SHP77 treated with DMSO at 0.1 percent for 48 hours (cell line): ENCODE measurements at places on chromosomes 2 and 18.

DNA sequence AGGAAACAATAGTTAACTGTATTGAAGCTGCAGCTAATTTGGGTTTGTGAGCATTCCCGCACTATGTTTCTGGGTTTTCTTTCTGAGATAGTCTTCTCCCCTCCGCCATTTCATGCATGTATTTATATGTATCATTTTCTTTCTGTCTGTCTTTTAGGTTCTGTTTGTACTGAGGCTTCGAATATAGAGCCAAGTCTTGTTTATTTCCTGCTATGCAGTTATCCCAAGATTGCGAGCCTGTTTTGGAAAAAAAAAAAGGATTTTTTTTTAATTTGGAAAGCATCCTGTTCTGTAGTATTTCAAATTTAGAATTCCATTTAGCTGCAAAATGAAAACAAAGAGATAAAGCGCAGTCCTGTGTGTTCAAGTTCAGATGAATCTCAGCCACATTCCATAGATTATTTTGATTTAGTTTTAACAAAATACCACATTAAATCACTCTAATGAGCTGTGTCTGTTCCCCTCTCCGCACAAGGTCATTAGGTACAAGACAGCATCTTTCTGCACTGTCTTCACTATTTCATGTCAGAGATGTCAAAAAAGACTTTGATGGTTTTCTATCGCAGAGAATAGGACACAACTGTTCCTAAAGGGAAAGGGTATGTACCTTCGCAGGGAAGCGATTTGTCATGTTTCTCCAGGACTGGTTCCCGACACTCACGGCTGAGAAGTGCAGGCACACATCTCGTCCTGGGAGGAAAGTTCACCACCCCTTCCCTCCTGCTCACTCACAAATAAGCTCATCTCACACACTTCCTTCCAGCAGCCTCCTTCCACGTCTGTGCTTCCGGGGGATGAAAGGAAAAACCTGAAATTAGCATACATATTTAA is 443.4 kb downstream of the ZNF516 start:
- no peak for DNase-seq

DNA sequence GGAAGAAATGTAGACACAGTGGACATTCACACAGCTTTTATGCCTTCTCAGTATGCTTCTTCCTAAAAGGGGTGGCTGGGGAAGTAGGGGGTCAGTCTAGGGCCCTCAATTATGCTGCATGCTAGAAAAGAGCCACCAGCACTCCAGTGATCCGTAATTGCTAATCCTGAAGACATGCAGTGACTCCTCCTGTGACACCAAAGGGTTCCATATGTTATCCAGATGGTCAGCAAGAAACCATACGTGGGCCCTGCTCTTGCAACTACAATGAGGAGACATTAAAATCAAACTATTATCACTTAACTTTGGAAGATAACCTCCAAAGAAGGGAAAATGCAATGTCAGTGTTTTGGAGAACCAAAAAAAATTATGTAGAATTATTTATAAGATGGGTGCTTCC is 143.4 kb upstream of the LYPD1 start:
- DNase-seq = no peak

DNA sequence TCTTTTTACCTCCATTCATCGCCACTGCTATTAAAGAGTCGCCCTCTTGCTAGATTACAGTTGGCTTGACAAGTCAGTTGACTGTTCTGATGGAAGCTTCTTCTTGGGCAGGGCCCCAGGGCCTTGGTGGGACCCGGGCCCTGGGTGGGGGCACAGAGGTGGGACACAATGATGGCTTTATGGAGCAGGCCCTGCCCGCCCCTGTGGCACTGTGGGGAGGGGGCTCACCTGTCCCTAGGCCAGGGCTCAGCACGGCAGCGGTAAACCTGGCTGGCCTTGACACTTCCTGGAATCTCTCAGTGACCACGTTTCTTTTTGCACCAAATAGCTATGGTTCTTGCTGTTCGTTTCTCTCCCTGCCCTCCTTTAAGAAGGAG is 4.9 kb upstream of the HS6ST1 start:
- DNase-seq = no peak

GRCh38 chr2:191690327-191690726 is 12.4 kb downstream of the NABP1 start:
- no peak for DNase-seq

DNA sequence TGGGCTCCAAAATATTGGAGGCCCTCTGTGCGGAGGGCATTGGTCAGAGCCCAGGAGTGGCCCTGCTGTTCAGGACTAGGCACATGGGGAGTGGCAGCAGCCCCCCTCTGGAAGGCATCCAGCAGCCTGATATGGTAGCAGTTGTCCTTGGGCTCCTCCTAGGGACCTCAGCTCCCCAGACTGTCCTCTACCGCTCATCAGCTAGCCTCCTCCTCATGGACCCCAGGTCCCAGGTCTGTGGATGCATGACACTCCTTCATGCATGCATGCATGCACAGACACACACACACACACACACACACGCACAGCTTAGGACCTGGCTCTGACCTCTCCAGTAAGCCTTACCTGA is 15.4 kb upstream of the ATP6V1B1 start:
- DNase-seq = no peak
